ENCODE measurements at places on chromosomes 5 and 9. TPM values are rescaled to one million over a fixed set of nuclear protein-coding genes. Genes with fewer than 3 reads are reported as not detected.

Gene ADAMTSL1
- 27.2 TPM for total RNA-seq

Gene LRRC19
- total RNA-seq, result not detected

Gene SERF1B
- total RNA-seq, result 75.7 TPM

Gene JAKMIP2
- total RNA-seq, result 55.6 TPM

Gene DDX4
- not detected for total RNA-seq

Gene ABLIM3
- 53.1 TPM for total RNA-seq

Gene SH2D3C
- total RNA-seq, result 9.2 TPM

Gene MCC
- total RNA-seq, result 26.8 TPM

Gene ASS1
- total RNA-seq, result 49.4 TPM

Data from diencephalon (tissue), 1 donor.